ENCODE measurements at places on chromosomes 16 and 17. TPM values are rescaled to one million over a fixed set of nuclear protein-coding genes. Genes with fewer than 3 reads are reported as not detected.

ZFP3 gene
- 4.2 TPM for total RNA-seq

MKS1 gene
- 26.2 TPM for total RNA-seq

VAMP2 gene
- total RNA-seq = 38.3 TPM

GALR2 gene
- 3.1 TPM for total RNA-seq

ASB16 gene
- 0.11 TPM for total RNA-seq

AANAT gene
- not detected for total RNA-seq

KCNH4 gene
- 1.7 TPM for total RNA-seq

SLC16A13 gene
- total RNA-seq = 8.1 TPM

GP1BA gene
- total RNA-seq = not detected

MYOCD gene
- total RNA-seq = not detected

DNA sequence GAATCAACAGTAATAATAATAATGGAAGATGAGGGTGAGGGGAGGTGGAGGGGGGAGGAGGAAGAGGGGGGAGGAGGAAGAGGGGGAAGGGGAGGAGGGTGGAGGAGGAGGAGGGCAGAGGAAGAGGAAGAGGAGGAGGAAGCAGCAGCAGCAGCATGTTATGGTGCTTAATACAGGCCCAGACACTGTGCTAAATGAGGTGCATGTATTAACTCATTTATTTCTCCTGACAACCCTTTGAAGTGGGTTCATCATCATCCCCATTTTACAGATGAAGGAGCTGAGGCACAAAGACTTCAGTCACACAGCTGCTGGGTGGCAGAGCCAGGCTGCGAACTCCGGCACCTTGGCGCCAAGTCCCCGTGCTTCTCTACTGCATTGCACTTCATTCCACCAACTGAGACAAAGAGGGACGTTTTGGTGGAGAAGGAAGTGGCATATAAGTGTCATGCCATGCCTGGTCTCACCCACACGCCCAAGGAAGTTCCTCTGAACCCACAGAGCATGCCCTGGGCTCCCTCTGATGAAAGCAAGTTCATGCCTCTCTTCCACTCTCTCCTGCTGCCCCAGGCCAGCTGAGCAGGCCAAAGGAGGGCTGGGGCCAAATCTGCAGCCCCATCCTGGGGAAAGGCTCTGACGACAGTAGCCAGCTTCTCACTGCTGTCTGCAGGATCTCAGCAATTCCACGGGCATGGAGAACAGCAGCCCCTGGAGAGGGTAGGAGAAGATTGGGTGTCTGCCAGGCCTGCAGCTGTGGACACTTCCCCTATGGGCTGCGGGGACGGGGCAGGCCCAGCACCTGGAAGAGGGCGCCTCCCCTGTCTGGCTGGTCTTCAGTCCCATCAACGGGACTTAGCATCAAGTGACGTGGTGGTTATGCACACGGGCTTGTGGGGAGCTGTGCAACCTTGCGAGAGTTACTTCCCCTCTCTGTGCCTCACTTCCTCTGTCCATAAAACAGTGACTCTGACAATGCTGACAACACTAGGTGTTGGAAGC, 21.8 kb downstream of the XYLT1 start:
- H3K27ac ChIP-seq = peak overlapping the region; percentile 52
- DNase-seq = peak; percentile 46
- H3K36me3 ChIP-seq = no peaks in the 10 kb centered on the region
- no peaks in the 10 kb centered on the region for H3K27me3 ChIP-seq
- peaks cover 51% of the 10 kb centered on the region for H3K4me1 ChIP-seq

- no peaks in the 10 kb centered on the region for H3K27me3 ChIP-seq
- H3K4me1 ChIP-seq = peaks cover 13% of the 10 kb centered on the region
- H3K36me3 ChIP-seq = peaks cover 4% of the 10 kb centered on the region
- H3K27ac ChIP-seq = no peak overlapping the region
Observed at GRCh38 chr17:66652840-66653507, 181.9 kb upstream of the CACNG5 start.

DNA sequence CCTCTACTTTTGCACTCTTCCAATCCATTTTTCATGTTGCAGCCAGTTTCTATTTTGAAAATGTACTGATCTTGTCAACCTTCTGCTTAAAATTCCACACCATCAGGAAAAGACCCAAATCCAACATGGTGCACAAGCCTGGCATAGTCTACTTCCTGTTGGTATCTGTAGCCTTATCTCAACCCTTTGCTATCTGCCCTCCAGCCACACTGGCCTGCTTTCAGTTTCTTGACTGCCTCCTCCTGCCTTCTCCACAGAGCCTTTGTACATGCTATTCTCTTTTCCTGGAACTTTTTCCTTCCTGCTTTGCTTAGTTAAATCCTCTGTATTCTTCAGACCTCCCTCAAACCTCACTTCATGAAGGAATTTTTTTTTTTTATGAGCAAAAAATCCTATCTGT, 31.5 kb downstream of the NLRP1 start:
- H3K27me3 ChIP-seq = no peaks in the 10 kb centered on the region
- H3K36me3 ChIP-seq = peaks cover 31% of the 10 kb centered on the region
- no peak for DNase-seq
- no peak overlapping the region for H3K4me3 ChIP-seq
- H3K27ac ChIP-seq = no peak overlapping the region
- H3K4me1 ChIP-seq = no peaks in the 10 kb centered on the region

- no peaks in the 10 kb centered on the region for H3K36me3 ChIP-seq
- H3K4me3 ChIP-seq = no peak overlapping the region
- no peaks in the 10 kb centered on the region for H3K27me3 ChIP-seq
- H3K4me1 ChIP-seq = no peaks in the 10 kb centered on the region
- no peak for DNase-seq
- H3K27ac ChIP-seq = no peak overlapping the region
Observed at GRCh38 chr16:17323171-17323570, 147.6 kb downstream of the XYLT1 start.

DNA sequence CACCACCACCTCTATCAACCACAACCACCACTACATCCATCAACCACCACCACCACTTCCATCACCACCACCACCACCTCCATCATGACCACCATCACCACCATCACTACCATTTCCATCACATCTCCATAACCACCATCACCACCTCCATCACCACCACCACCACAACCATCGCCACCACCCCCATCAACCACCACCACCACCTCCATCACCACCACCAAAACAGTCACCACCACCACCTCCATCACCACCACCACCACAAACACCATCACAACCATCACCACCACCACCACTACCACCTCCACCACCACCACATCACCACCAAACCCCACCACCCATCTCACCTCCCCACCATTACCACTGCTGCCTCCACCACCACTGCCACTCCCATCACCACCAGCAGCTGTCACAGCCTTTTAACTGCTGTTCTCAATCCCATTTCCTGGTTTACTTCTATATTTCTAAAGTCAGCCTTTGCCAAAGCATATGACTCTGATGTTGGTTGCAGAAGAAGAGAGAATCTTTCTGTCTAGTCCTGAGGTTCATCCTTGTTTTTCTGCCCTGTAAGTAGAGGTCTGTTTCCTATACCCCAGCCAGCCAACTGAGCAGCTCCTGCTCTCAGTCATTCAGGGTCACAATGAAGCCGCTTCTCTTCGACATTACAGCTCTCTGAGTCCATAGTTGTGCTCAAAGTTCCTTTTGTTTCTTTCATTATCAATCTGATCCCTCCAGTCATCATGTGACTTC, 14.0 kb downstream of the MARCHF10 start:
- no peaks in the 10 kb centered on the region for H3K36me3 ChIP-seq
- no peak for DNase-seq
- no peaks in the 10 kb centered on the region for H3K4me1 ChIP-seq
- no peaks in the 10 kb centered on the region for H3K27me3 ChIP-seq
- no peak overlapping the region for H3K27ac ChIP-seq

DNA sequence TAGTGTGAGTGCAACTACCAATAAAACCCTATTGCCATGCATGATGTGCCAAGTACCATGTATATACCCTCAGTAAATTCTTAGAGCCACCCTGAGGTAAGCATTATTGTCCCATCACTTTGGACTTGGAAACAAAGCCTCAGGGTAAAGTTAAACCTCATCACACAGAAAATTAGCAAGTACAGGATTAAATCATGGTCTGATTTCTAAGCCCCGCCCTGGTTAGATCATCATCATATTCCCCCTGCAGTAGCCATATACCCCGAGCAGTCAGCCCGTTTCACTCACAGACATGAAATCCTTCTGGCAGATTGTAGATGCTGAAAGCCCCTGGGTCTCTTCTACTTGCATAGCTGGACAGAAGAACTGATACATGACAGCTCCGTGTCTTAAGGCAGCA, 4.8 kb downstream of the ZP2 start:
- H3K27me3 ChIP-seq = no peaks in the 10 kb centered on the region
- no peak overlapping the region for H3K4me3 ChIP-seq
- H3K36me3 ChIP-seq = no peaks in the 10 kb centered on the region
- no peak for DNase-seq
- H3K4me1 ChIP-seq = no peaks in the 10 kb centered on the region

DNA sequence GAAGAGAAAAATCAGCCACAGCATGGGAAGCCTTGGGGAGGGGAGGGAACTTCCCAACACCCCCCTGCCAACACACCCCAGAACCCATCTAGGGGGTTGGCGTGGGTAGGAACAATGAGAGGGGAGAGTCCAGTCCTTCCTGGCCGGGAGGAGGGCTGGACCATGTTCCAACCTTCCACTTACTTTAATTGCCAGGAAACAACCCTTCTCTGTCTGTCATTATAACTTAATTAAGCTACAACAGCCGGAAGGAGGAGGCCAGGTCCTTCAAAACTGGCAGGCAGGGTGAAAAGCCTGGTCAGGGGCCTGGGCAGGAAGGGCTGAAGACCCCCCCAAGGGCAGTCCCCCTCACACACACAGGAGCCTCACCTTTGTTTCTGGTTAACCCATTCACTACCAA, 447.0 kb downstream of the SOX9 start:
- no peak overlapping the region for H3K27ac ChIP-seq
- no peaks in the 10 kb centered on the region for H3K36me3 ChIP-seq
- no peak overlapping the region for H3K4me3 ChIP-seq
- H3K27me3 ChIP-seq = no peaks in the 10 kb centered on the region

- H3K27me3 ChIP-seq = no peaks in the 10 kb centered on the region
- peak; percentile 74 for DNase-seq
- H3K4me3 ChIP-seq = peak overlapping the region; percentile 68
- peak overlapping the region; percentile 39 for H3K27ac ChIP-seq
- peaks cover 75% of the 10 kb centered on the region for H3K4me1 ChIP-seq
- H3K36me3 ChIP-seq = no peaks in the 10 kb centered on the region
Observed at GRCh38 chr17:40069751-40070708, 7.3 kb downstream of the THRA start.

GRCh38 chr16:81815429-81815766, 36.3 kb downstream of the PLCG2 start:
- no peaks in the 10 kb centered on the region for H3K27me3 ChIP-seq
- DNase-seq = no peak
- no peaks in the 10 kb centered on the region for H3K36me3 ChIP-seq
- peaks cover 14% of the 10 kb centered on the region for H3K4me1 ChIP-seq

GRCh38 chr16:84284154-84284722, 10.4 kb upstream of the WFDC1 start:
- H3K27ac ChIP-seq = no peak overlapping the region
- H3K27me3 ChIP-seq = no peaks in the 10 kb centered on the region
- no peak overlapping the region for H3K4me3 ChIP-seq
- no peaks in the 10 kb centered on the region for H3K36me3 ChIP-seq
- no peaks in the 10 kb centered on the region for H3K4me1 ChIP-seq

GRCh38 chr17:38550661-38551060, 55.1 kb downstream of the SRCIN1 start:
- no peaks in the 10 kb centered on the region for H3K36me3 ChIP-seq
- H3K4me3 ChIP-seq = no peak overlapping the region
- H3K27ac ChIP-seq = no peak overlapping the region
- H3K27me3 ChIP-seq = peaks cover 7% of the 10 kb centered on the region
- DNase-seq = no peak

- no peak overlapping the region for H3K27ac ChIP-seq
- no peak overlapping the region for H3K4me3 ChIP-seq
- no peaks in the 10 kb centered on the region for H3K36me3 ChIP-seq
- no peaks in the 10 kb centered on the region for H3K27me3 ChIP-seq
- DNase-seq = no peak
- no peaks in the 10 kb centered on the region for H3K4me1 ChIP-seq
Observed at GRCh38 chr16:17538927-17539326, 68.2 kb upstream of the XYLT1 start.

- H3K36me3 ChIP-seq = no peaks in the 10 kb centered on the region
- H3K4me1 ChIP-seq = peaks cover 16% of the 10 kb centered on the region
- no peak for DNase-seq
- H3K27ac ChIP-seq = no peak overlapping the region
- H3K4me3 ChIP-seq = no peak overlapping the region
Observed at GRCh38 chr16:3122926-3123570, 10.7 kb downstream of the ZNF205 start.

GRCh38 chr17:41629826-41630670, 5.7 kb upstream of the KRT17 start:
- no peak for DNase-seq
- no peaks in the 10 kb centered on the region for H3K36me3 ChIP-seq
- H3K27ac ChIP-seq = no peak overlapping the region
- H3K4me1 ChIP-seq = no peaks in the 10 kb centered on the region
- H3K27me3 ChIP-seq = no peaks in the 10 kb centered on the region

- H3K36me3 ChIP-seq = no peaks in the 10 kb centered on the region
- no peak overlapping the region for H3K4me3 ChIP-seq
- H3K27me3 ChIP-seq = peaks cover 8% of the 10 kb centered on the region
Observed at GRCh38 chr16:56615353-56615752, 7.0 kb downstream of the MT2A start.

DNA sequence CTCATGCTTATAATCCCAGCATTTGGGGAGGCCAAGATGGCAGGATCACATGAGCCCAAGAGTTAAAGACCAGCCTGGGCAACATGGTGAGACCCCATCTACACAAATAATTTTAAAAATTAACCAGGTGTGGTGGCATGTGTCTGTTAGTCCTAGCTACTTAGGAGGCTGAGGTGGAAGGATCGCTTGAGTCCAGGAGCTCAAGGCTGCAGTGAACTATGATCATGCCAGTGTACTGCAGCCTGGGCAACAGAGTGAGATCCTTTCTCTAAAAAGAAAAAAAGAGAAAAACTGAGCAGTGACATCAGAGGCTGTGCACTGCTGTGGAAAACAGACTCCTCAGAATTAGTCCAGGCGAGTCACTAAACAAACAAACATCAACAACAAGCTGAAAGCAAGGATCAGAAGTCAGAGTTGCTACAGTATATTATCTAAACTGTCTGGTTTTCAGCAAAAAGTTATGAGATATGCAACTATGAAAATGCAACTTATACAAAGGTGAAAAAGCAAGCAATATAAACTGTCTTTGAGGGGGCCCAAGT, 39.3 kb downstream of the CBFB start:
- H3K27ac ChIP-seq = no peak overlapping the region
- no peaks in the 10 kb centered on the region for H3K27me3 ChIP-seq
- H3K36me3 ChIP-seq = peaks cover 19% of the 10 kb centered on the region
- no peak overlapping the region for H3K4me3 ChIP-seq

DNA sequence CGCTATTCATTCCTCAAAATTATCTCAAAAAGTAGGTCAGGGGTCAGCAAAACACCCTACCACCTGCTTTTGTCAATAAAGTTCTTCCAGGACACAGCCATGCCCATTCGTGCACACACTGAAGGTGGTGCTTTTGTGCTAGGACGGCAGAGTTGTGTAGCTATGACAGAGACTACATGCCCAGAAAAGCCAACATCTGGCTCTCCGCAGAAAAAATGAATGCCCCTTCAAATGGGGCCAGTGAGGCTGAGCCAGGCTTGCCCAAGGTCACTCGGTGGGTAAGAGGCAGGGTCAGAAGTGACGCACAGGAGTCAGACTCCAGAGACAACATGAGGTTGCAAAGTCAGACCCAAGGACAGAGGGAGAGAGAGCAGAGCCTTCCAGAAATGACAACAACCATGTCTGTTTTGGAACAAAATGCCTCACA, 200.1 kb downstream of the XYLT1 start:
- no peaks in the 10 kb centered on the region for H3K36me3 ChIP-seq
- DNase-seq = no peak
- no peaks in the 10 kb centered on the region for H3K27me3 ChIP-seq
- no peak overlapping the region for H3K27ac ChIP-seq
- peaks cover 8% of the 10 kb centered on the region for H3K4me1 ChIP-seq
